Inflammatory macrophage treated with lipopolysaccharide for 4 hours (primary cell): ENCODE measurements at places on chromosomes 12 and 14.

DNA sequence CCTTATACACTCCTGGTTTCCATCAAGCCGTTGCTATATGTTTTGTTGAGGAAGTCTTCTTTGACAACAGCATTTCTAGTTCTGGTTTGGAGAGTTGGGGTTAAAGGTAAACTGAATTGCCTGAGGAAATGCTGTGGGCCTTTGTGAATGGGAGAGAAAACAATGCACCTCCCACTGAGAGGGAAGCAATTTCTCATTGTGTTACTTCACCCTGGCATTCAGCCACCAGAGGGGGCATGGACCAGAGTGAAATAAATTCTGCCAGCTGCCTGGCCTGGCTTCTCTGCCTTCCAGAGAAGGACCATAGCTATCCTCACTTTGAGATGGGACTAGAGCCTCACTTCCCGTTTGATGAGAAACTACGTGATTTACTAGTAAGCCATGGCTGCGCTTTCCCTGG, 475.3 kb downstream of the EGLN3 start:
- no peak for DNase-seq

- DNase-seq, result no peak
Observed at GRCh38 chr12:47990351-47991105, 13.7 kb downstream of the COL2A1 start.

DNA sequence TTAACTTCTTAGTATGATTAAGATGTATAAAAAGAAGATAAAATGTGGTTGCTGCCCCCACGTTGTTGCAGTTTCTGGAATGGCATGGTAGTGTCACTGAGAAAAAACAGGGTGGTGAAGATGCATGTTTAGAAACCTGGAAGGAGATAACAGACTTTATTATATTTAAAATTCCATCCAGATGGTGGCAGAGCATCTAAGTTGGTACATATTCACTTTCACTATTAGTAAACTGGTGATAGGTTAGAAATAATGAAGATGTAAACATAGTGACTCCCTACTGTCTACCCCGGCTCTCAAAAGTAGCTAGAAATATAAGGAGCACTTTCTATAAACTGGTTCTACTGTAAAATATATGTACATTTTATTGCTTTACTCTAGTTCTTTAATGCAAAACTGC, 279.3 kb downstream of the NPAS3 start:
- DNase-seq, result no peak

GRCh38 chr12:126464153-126464552, 1398.9 kb downstream of the AACS start:
- no peak for DNase-seq

DNA sequence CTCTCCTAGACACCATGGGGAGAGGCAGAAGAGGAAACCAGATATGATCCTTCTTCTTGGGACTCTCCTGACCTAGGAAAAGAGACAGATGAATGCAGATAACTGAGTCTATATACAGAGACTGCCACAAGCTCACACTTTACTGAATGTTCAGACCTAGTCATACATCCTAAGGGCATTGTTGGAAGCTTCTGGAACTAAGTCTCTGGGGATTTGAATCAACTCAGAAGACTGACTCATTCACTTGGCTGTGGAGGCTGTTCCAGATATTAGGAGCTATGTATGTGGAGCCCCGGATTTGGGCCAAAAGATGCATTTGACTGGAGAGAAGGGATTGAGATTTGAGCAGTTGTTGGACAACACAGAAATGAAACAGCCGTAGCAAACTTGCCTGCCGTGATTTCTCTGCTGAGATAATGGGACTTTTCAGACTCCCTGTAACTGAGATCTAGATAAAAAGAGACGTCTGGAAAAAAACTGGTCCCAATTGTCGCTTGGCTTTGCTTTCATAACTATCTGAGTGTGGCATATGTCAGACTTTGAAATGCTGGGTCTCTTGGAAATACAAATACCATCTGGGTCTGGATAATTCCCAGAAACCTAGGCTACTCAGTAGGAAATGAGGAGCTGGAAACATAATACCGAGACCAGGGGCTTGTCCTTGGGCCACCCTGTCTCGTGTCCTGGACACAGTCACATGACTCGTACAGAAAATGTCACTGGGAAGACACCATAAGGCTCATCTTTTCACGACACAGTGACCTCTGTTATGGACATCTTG, 396.8 kb downstream of the NUAK1 start:
- no peak for DNase-seq

DNA sequence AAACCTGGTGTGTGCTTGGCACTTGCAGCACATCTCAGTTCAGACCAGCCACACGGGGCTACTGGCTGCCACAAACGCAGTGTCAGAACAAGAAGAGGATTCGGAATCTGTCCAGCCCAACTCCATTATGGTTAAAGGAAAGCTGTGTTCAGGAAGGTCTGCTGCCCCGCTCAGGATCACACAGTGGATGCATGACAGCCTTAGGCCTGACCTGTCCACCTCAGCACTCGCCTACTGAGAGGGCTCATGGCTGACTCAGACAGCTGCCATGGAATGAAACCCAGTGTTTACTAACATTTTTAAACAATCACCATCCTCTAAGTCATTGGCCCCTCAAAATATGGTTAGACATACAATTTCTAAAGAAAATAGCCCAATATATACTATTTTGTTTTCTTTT, 5.6 kb upstream of the NIN start:
- DNase-seq, result no peak

GRCh38 chr12:11559626-11560340, 89.7 kb upstream of the ETV6 start:
- DNase-seq, result peak; percentile 63

DNA sequence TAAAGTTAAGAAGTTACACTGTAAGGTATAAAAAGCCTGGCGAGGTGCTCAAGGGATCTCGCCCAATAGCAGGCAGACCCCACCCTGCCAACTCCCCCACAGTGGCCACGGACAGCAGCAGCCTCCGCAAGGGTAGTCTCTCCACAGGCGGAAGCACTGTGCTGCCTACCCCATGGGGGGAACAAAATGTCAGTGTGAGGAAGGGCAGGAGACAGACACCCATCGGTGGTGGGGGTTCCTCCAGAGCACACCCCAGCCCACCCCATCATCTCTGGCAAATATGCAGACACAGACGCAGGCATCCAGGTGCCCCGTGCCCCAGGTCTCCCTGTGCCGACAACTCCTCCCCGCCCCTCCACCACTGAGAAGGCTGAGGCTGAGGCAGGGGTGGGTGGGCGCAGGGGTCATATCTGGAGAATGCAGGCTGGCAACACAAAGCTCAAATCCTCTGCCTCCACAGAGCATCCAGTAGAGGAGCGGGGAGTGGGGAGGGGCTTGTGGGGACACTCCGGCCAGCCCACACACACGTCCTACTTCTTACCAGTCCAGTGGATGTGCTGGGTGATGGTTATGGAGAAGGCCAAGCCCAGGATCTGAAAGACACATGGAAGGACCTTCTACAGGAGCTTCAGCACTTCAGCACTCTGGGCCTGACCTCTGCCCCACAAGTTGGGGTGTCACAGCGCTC, 68.3 kb upstream of the DDX11 start:
- no peak for DNase-seq

- no peak for DNase-seq
Observed at GRCh38 chr12:48580831-48581230, 11.0 kb upstream of the LALBA start.

- DNase-seq, result no peak
Observed at GRCh38 chr12:112841906-112842305, 50.4 kb downstream of the RPH3A start.

GRCh38 chr14:85701763-85702162, 171.8 kb downstream of the FLRT2 start:
- no peak for DNase-seq

GRCh38 chr12:55847603-55848291, 5.0 kb upstream of the MMP19 start:
- DNase-seq, result peak; percentile 97

DNA sequence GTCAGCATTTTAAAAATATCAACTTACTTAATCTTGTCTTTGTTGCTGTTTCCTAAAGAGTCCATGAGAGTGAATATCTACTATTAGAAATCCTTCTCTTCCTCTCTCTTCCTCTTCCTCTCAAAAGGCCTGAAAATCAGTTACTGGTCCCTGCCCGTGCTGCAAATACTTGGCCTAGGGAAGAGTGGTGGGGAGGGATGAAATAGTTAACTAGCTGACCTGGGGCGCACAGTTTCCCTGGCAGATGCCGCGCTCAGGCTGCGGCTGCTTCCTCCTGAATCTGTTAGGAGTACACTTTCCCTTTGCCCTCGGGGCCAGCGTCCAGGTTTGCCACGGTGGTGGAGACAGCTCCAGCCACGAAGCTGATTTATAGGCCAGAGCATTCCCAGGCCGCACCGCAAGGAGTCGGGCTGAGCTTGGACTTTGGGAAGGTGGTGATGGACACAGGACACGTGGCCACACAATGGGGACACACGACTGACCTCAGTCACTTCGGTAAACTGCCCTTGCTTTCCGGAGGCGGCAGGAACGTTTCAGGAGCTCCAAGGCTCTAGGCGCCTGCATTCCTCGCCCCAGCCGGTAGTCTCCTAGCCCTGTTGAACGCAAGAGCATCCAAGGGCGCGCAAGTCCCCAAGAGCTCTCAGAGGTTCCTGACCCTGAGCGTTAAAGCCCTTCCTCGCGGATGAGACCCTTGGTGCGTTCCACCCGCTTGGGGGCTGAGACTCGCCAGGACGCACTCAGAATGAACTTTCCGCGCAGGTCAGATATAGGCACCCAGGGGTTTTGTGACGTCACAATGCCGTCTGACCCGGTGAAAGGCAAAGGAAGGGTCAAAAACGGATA, 7.1 kb upstream of the ASCL1 start:
- DNase-seq, result no peak

DNA sequence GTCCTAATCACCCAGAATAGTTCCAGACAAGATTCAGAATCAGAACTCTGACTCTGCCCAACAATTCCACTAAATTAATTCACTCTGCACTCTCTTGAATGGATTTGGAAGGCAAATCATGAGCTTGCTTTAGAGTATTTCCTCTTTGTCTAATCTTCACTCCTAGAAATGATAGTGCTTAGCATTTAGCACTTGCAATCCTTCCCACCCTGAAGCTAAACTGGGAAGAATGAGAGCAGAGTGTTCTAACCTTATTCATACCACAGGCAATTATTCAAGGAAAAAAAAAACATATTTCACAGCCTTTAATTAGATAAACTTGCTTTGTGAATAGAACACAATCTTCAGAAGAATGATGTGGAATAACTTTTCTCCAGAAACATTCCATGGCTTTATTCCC, 264.6 kb downstream of the PAWR start:
- no peak for DNase-seq

DNA sequence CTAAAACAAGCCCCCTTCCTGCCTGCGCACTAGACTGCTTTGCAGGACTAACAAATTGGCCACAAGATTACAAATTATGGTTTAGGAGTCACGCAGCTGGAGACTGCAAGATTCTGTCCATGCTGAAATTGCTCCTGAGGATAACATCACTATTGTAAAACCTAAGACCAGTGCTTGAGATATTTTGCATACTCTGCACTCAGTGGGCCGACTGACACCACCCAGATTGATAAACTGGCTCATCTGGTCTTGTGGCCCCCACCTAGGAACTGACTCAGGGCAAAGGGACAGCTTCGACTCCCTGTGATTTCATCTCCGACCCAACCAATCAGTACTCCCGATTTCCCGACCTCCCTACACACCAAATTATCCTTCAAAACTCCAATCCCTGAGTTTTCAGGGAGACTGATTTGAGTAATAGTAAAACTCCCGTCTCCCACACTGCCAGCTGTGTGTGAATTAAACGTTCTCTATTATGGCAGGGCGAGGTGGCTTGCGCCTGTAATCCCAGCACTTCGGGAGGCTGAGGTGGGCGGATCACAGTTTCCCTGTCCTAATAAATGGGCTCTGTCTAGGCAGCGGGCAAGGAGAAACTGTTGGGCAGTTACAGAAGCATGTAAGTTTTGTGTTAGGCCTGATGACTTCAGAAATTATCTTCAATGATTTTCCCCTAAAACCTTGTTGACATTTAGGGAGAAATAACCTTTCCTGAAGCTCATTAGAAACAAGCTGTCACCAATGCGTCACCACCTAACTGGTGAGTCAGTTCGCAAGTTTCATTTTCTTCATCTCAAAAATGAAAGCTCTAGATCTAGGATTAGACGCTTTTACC, 5.3 kb upstream of the UBC start:
- peak; percentile 98 for DNase-seq

DNA sequence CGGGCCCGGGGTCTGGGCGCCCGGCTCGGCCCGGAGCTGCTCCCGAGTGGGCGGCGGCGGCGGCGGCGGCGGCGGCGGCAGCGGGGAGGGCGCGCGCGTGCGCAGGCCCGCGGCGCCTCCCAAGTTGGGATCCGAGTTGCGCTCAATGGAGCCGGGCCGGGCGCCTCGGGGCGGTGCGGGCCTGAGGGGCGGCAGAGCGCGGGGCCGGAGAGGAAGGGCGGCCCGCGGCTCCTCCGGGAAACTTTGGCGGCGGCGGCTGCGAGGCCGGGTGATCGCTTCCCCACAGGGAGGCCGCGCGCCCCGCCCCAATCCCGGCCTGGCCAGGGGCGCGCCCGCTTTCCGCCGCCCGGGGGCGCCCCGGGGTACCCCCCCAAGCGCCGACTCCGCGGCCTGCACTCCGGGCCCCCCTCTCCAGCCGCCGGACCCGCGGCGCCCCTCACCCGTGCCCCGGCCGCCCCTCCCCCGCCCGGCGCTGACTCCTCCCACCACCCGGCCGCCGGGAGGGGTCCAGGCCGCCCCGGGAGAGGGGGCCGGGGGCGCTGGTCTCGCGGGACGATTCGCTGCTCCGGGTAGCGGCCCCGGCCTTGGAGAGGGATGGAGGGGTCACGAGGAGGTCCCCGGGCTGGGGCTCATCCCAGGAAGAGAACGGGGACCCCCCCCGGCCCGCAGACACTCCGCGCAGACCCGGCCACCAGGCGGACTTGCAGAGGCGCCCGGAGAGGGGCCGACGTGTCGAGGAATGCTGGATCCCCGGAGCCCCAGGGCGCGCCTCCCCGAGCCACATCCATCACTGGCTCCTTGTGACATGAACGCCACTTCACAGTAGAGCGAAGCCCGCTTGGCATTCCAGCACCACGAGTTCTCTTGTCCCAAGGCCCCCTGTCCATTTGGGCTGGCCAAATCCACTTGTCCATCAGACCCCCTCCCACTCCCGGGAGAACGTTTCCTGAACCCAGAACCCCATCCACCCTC, at the start of gene RILPL1:
Gene RILPL1 (minus strand): TSS at position 48 of the 972 bp plus-strand sequence. CDS start 237 bp downstream, outside the sequence.
- peak; percentile 27 for DNase-seq

DNA sequence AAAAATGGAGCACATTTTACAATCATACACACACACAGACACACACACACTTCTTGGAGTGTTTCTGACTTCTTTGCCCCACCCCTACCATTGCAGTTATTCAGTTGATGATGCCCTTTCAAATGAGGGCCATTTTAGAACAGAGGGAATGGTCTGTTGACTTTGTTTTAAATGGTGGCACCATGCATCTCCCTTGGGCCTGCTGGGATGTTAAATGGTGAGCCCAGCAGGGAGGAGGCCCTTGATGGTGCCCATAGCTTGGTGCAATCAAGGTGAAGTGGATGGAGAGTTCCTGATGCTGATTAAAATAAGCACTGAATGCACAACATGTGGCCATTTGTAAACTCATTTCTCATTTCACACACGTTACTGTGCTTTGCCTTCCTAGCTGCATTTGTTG, 13.3 kb downstream of the C12orf75 start:
- DNase-seq, result no peak

GRCh38 chr12:26120561-26121274, 4.1 kb downstream of the BHLHE41 start:
- peak; percentile 44 for DNase-seq

GRCh38 chr14:73809391-73809790, 42.2 kb upstream of the PTGR2 start:
- no peak for DNase-seq

GRCh38 chr12:101173197-101173749, 36.8 kb downstream of the SLC5A8 start:
- no peak for DNase-seq

GRCh38 chr14:24013654-24014514, 25.2 kb downstream of the DHRS4L2 start:
- peak; percentile 61 for DNase-seq
